ENCODE measurements at places on chromosomes 3 and 15.

GRCh38 chr3:11680509-11680908, 36.8 kb upstream of the VGLL4 start:
- no peak for DNase-seq

GRCh38 chr15:101710806-101711205, 13.5 kb downstream of the TARS3 start:
- no peak for DNase-seq

- no peak for DNase-seq
Measured at GRCh38 chr15:51180011-51180410, 85.3 kb upstream of the TNFAIP8L3 start.

DNA sequence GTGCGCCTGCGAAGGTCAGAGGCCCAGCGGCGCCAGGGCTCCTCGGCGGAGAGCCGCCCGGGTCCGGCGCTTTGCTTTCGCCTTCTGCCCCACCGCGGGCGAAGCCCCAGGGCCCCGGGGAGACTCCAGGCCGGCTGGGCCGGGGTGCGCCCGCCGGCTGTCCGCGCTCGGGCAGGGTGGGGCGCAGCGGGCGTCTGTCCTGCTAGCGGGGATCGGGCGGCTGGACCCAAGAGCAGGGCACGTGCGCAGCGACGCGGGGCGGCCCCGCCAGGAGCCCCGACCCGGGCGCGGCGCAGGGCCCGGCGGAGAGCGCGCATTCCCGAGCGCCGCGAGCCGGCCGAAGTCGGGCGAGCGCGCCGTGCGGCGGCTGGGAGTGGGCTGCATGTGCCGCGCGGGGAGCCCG, 569 bp upstream of the ALDH1A3 start:
- DNase-seq, result no peak

- DNase-seq, result no peak
Measured at GRCh38 chr3:13796701-13797460, 83.0 kb downstream of the WNT7A start.

DNA sequence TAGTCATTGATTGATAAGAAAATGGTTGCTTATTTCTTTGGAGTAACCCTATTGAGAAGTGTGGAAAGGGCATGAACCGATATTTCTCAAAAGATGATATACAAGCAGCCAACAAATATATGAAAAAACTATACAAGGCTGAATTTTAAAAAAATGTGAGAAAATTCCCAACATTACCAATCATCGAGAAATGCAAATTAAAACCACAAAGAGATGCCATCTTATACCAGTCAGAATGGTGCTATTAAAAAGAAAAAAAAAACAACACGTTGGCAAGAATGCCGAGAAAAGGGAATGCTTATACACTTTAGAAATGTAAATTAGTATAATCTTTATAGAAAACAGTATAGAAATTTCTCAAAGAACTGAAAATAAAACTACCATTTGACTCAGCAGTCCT, 77.7 kb upstream of the ROBO1 start:
- no peak for DNase-seq

DNA sequence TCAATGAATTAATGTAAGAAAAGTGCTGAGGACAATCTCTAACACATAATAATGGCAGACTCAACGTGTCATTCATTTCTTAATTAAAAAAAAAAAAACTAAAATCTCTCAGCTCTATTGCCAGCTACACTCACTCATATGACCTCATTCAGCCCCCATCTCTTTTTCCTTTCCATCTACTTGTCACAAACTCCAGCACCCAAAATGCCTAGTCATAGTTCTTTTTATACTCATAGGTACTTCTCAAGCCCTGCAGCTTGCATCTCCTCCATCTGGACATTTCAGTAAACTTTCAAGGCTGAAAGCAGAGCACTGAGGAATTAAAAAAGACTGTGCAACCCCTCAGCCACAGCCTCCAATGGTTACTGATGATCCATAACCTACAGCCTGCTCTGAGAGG, 109.8 kb downstream of the PLCH1 start:
- no peak for DNase-seq

- no peak for DNase-seq
Measured at GRCh38 chr3:61343543-61343942, 92.3 kb upstream of the FHIT start.

GRCh38 chr15:62124176-62124972, 40.7 kb downstream of the C2CD4B start:
- DNase-seq, result no peak

DNA sequence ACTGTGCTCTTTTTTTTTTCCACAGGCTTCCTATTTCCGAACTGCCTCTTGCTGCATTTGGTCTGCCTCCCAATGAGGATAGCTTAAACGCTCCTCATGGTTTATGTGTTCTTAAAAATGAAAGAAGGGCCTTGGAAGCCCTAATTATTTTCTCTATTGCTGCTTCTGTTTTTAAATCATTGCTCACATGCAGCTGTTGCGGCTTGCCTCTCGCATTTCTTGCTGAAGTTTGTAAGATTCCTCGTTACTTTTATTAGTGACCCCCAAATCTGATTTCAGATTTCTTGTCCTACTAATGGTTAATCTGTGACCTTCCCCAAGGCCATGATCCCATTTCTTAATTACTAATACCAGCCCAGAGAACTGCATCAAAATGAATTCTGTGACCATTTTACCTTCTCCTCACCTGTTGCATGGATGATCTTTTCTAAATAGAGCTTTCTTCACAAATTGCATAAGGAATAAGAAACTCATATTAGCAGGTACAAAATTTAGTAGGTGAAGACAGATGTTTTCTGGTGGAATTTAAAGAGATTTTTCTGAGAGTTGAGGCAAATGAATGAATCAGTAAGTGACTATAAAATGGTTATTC, 1.8 kb downstream of the UBE2E1 start:
- DNase-seq, result no peak

GRCh38 chr15:89395996-89396395, 61.4 kb upstream of the POLG start:
- no peak for DNase-seq

DNA sequence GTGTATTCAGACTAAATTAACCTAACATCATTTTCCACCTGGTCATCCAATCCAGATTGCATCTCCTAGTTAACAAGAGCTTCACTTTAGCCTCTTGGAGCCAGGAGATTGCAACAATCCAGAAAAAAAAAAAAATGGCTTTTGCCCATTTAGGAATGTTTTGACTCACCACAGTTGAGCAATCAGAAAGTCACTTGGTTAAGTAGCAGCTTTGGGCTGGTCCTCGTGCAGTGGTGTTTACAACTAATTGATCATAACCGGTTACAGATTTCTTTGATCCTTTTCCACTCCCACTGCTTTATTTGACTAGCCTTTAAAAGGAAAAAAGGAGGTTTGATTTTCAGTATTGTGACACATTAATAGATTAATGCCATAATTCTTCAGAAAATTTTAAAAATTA, 688.8 kb upstream of the CCDC54 start:
- no peak for DNase-seq

- DNase-seq, result no peak
Measured at GRCh38 chr3:37952564-37952963, 38.0 kb upstream of the VILL start.

DNA sequence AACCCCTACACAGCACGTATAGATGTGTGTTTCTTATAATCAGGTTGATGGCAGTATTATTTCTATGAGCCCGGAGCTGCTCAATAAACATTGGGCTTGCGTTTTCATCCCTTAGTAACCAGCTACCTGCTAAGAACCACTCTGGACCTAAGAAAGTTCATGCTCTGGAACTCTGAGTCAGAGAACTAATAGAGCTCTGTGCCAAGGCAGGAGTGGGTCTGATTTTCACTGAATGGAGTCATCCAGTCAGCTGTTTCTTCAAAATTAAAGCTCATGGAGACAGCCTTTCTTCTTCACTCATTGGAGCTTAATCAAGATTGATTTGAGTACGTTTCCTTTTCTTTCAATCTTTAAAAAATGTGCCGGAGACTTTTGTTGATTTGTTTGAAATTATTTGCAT, 145.7 kb downstream of the BBX start:
- no peak for DNase-seq

GRCh38 chr15:69316291-69316690, 17.6 kb downstream of the PAQR5 start:
- no peak for DNase-seq

DNA sequence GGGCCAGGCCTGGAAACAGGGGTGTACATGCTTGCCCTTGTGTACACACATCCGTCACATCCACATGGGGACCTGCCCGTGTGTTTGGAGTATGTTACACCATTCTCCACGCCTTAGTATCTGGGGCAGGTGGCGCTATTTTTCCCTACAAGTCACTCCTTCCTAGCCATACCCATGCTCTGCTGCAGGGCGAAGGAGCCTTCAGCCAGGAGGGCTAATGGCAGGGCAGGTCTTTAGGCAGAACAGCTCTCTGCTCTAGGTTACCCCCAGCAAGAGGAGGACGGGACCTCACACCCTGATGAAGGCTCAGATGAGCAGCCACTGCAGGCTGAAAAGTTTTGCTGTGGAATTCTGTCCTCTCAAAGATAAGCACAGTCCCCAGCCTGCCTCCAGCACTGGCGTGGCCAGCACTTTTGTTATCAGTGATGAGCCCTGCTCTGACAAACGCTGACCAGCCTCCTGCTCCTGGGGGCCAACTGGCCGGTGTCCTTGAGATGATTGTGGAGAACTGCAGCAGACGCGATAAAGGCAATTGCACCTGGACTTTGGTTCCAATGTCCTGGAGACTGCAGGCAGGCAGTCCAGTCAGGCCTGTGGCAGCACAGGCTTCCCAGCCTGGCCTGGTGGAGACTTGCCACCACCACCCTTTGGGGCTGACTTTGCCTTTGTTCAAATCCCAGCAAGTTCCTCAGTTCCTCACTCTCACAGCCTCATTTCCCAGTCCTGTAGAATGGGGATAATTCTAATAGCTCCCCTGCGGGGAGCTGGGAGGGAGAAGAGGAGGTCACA, 19.8 kb upstream of the PIGZ start:
- no peak for DNase-seq

GRCh38 chr3:151259664-151260063, 18.7 kb downstream of the P2RY14 start:
- no peak for DNase-seq

DNA sequence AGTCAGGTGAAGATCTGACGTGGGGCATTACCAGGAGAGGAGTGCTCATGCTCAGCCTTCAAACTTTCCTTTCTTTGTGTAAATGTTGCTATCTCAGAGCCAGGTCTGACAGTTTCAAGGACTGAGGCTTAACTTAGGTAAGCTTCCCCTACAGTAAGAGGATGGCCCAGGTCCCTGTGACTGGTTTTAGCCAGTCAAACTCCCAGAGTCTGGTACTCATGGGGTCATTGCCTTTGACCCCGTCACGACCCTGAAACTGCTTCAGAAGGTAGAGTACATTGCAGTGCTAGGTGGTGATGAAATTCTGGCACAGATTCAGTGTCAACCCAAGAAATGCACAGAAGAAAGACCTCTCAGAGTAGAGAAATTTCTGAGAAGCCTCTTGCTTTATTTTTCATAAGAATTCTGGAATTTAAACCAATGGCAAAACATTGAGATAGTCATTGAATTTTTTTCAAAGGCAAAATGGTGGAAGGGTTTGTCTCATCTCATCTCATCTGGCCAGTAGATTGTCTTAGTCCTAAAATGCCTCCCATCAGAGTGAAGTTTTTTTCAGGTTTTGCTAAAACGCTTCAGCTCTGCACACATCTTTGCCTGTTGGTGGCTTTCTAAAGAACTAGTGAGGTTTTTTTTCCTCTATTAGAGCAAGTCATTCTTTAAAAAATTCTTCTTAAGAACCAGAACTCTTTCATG, 23.1 kb downstream of the ZBTB38 start:
- DNase-seq, result no peak

DNA sequence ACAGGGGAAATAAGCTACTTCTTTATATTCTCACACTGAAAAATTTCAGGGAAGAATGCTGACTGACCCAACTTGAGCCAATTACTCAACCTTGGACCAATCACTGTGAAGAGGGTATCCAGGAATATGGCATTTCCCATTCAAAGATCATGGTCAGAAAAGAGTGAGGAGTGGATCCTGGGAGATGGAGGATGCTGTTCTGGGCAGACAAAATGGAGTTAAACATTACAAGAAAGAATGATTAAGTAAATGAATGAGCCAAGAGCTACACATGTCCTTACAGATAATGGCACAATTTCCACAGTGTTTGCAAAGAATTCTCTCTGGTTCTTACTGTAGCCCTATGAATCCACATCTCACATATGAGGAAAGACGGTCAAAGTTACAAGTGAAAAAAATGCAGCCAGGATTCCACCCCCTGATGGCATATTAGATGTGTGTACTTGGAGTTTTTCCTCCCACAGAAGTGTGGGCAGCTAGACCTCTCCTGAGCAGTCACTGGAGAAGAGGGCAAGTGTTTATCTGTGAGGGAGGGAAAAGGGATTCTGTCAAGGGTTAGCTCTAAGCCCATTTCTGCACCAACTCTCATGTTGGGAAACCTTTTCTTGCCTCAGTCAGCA, 33.8 kb downstream of the AMOTL2 start:
- DNase-seq, result no peak

DNA sequence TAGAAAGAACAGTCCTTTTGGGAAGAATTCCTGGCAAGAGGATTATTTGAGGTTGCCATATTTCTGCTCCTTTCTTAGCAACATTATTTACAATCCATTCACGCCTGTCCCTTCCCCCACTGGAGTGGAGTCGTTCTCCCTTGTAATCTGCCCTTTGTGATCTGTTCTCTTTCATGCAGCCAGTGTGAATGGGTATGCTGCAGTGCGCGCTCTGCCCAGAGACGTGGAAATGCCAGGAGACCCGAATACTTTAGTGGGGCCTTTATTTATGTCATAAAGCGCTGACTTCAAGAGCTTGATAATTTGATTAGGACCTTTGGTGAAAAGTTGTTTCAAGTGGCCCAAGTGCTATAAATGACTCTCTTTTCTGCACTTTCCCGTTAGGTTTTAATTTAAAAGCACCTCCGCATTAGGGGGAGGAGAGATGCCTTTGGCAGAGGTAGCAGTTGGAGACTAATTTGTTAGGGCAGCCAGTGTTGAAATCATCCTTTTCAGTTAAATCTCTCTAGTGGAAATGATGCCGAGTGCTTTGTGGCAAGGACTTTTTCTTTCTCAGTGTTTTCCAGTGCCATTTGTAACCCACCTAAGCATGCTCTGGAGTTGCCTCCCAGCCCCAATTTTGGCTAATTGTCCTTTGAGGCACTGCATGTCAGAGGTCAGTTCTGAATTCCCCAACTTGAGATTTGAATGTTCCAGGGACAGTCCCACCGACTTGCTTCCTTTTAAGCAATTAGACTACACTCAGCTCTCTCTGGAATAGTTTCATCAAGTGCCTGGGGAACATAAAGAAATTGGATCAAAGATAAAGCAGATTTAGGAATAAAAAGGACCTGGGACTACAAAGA, 52.4 kb downstream of the PSMD6 start:
- no peak for DNase-seq
